CD4-positive, alpha-beta T cell treated with Interleukin-21 for 1 hour (primary cell): ENCODE measurements at places on chromosomes 2 and 18.
A peak's percentile ranks its signal among the peaks of the same experiment; 100 is the strongest.

DNA sequence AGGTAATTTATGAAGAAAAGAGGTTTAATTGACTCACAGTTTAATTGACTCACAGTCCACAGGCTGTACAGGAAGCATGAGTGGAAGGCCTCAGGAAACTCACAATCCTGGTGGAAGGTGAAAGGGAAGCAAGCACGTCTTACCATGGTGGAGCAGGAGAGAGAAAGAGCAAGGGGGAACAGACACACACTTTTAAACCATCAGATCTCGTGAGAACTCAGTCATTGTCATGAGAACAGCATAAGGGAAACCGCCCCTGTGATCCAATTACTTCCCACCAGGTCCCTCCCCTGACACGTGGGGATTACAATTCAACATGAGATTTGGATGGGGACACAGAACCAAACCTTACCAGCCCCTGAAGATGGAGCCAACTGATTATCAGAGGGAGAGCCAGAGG lies 11.2 kb upstream of the PUM2 start:
- no peak for DNase-seq

GRCh38 chr2:36743954-36744353 lies 47.4 kb downstream of the VIT start:
- no peak for DNase-seq

GRCh38 chr2:109320195-109320922 lies 191.4 kb downstream of the SH3RF3 start:
- no peak for DNase-seq

GRCh38 chr2:105338020-105338385 lies 663 bp downstream of the C2orf49 start:
- DNase-seq: peak; percentile 8

DNA sequence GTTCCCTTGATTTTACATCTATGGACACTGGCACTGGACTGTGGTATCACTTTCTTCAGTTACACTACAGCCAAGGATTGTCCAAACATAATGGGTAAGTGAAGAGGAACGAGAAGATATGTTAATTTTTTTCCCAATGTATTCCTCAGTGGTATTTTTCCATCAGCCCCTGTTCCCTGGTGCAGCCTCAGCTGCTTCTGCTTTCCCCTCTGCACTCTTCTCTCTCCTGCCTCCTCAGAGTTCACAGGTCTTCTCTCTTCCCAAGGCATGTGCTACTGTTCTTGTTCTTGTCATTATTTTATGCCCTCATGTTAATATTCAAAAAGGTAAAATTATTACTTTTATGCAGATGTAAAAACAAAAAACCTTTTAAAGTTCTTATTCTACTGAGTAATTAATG lies 378.0 kb upstream of the NRXN1 start:
- DNase-seq: no peak

DNA sequence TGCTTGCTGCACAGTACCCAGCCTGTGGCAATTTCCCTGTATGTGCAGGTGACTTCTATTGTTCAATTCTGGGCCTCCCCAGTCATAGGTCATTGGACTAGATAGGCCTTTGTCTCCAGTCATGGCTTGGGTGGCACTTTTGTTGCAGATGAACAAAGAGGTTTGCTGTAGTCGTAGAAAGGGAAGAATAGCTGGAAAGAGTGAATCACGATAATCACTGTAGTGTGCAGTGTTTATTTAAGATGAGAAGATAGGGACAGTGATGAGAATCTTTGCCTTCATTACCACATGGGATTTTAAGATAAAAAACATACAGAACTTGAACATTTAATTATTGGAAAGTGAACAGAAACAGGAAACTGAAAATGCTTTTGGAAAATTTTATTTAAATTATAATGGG lies 156.1 kb upstream of the CYRIA start:
- DNase-seq: no peak

GRCh38 chr2:12090590-12090989 lies 344.2 kb downstream of the LPIN1 start:
- DNase-seq: no peak
